ENCODE measurements at places on chromosomes 1 and 21. TPM values are rescaled to one million over a fixed set of nuclear protein-coding genes. Genes with fewer than 3 reads are reported as not detected.

Gene MPL
- 0.09 TPM for total RNA-seq

Gene SYT14
- total RNA-seq, result not detected

Gene RPS6KA1
- 13.5 TPM for total RNA-seq

Gene CENPF
- 7.2 TPM for total RNA-seq

Gene TACSTD2
- 11.3 TPM for total RNA-seq

Gene KCNC4
- 0.98 TPM for total RNA-seq

Gene HSPB7
- not detected for total RNA-seq

Gene PAQR6
- 0.33 TPM for total RNA-seq

Gene PPP1R15B
- total RNA-seq, result 22.2 TPM

Gene CELA2A
- not detected for total RNA-seq

Gene TDRD10
- 7.5 TPM for total RNA-seq

Gene TRIM17
- total RNA-seq, result not detected

Gene SLC2A5
- 0.17 TPM for total RNA-seq

Gene HCRTR1
- 5.3 TPM for total RNA-seq

Gene CYP4Z1
- total RNA-seq, result not detected

Gene SPRR4
- total RNA-seq, result not detected

Gene SPRR5
- total RNA-seq, result not detected

Gene S100A8
- not detected for total RNA-seq

Gene ZNF670
- 10.4 TPM for total RNA-seq

Gene RPE65
- total RNA-seq, result not detected

Gene CGN
- total RNA-seq, result 0.11 TPM

Gene CIART
- total RNA-seq, result 2.0 TPM

Gene PYHIN1
- not detected for total RNA-seq

Gene FCRL5
- not detected for total RNA-seq

Gene ODF2L
- 44.0 TPM for total RNA-seq

Gene CR1L
- total RNA-seq, result not detected

Gene VWA1
- 13.1 TPM for total RNA-seq

Gene RGS8
- under 0.01 TPM for total RNA-seq

Gene KRTAP21-2
- not detected for total RNA-seq

Gene OPTC
- total RNA-seq, result not detected

Gene DMBX1
- not detected for total RNA-seq

Gene DNM3
- 1.5 TPM for total RNA-seq

Gene PM20D1
- total RNA-seq, result 0.22 TPM

Gene RIPPLY3
- total RNA-seq, result under 0.01 TPM

Gene HMCN1
- total RNA-seq, result 16.8 TPM

Gene GJC2
- 6.5 TPM for total RNA-seq

Gene PDC
- not detected for total RNA-seq

Gene MEX3A
- total RNA-seq, result 4.8 TPM

Gene MIXL1
- total RNA-seq, result not detected

Gene RTCA
- total RNA-seq, result 37.4 TPM

Gene UBAP2L
- total RNA-seq, result 54.1 TPM

Gene S100A3
- 1.3 TPM for total RNA-seq

Gene FCGR3B
- total RNA-seq, result not detected

Gene ERVH48-1
- total RNA-seq, result not detected

Gene SPATA46
- not detected for total RNA-seq

Gene BOLA1
- total RNA-seq, result 7.8 TPM

Gene ROR1
- 0.17 TPM for total RNA-seq

Gene ADORA1
- not detected for total RNA-seq

Gene EDN2
- total RNA-seq, result not detected

Gene FCMR
- 0.33 TPM for total RNA-seq

Gene OVAAL
- total RNA-seq, result not detected

Gene TMEM240
- total RNA-seq, result 1.2 TPM

Gene OR2G6
- total RNA-seq, result not detected

Gene PLEKHM2
- total RNA-seq, result 51.8 TPM
